ENCODE measurements at places on chromosomes 12 and 14.
A peak's percentile ranks its signal among the peaks of the same experiment; 100 is the strongest.

GRCh38 chr12:24363177-24363754 is 413.8 kb upstream of the SOX5 start:
- peak; percentile 35 for DNase-seq

GRCh38 chr12:108093209-108093608 is 35.9 kb upstream of the WSCD2 start:
- no peak for DNase-seq

- DNase-seq: no peak
These were observed 1.3 kb downstream of the SENP1 start for GRCh38 chr12:48104531-48104930.

- no peak for DNase-seq
These were observed 8.7 kb upstream of the KRT78 start for GRCh38 chr12:52857500-52857899.

- DNase-seq: no peak
These were observed 310.3 kb downstream of the DPF3 start for GRCh38 chr14:72583316-72584272.

DNA sequence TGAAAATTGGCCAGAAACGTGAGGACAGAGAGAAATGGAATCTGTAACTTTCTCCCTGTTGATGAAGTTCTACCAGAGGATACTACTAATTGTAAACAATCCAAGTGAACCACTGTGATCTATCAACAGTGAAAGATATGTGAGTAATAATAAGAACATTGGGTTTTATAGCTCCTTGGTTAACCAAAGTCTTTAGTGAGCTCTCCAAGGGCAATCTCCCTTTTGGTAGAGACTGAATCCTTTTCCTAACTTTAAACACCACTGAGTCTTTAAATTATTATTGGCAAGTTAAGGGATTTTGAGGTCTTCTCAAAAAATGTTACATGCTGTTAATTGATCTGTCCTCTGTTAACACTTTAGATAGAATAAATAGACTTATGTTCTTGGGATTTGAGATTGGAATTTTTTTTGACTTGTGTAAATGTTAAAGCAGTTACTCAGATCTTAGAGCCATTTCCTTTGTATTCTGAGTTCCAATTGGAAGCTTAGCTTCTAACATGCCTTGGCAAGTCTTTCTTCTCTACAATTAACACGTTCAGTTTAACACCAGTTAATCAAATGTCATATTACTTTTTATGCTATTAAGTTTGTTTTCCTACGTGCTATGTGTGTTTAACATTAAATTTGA is 338.2 kb upstream of the DDHD1 start:
- peak; percentile 4 for DNase-seq

Measured in MCF 10A (cell line).